ENCODE measurements at places on chromosomes 3 and 15.

DNA sequence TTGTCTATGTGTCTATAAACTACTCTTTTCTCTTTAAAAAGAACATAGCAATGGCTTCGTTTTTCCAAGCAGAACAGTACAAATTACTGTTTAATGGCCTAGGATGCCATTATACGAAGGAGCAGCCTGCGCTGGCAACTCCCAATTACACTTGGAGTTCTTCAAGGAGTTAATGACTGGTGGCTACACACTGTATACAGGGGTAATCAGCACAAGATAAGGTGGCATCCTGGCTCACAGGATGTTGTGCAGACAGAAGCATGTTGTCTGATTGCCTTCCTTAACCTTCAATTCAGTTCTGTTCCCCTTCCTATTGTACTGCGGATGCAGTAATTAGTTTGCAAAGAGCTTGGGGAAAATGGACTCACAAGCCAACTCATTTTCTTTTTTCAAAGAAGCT, 250.7 kb upstream of the ROBO2 start:
- DNase-seq, result no peak

GRCh38 chr15:38254051-38254883, 1.6 kb downstream of the SPRED1 start:
- DNase-seq, result peak; percentile 79

DNA sequence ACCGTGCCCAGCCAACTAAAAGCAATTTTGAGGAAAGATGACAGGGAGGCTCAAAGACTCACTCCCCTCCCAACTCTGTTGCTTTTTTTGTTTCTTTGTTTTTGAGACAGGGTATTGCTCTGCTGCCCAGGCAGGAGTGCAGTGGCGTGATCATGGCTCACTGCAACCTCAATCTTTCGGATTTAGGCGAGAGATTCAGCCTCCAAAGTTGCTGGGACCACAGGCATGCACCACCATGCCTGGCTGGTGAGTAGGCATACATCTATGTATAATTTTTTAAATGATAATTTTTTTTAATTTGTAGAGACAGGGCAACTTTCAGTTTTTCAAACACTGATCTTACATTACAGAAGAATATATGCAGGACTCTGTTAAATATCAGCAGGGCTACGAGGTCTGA, 15.8 kb upstream of the THUMPD3 start:
- no peak for DNase-seq

- DNase-seq, result peak; percentile 95
Observed at GRCh38 chr3:45593708-45594601, 596 bp upstream of the LIMD1 start.

DNA sequence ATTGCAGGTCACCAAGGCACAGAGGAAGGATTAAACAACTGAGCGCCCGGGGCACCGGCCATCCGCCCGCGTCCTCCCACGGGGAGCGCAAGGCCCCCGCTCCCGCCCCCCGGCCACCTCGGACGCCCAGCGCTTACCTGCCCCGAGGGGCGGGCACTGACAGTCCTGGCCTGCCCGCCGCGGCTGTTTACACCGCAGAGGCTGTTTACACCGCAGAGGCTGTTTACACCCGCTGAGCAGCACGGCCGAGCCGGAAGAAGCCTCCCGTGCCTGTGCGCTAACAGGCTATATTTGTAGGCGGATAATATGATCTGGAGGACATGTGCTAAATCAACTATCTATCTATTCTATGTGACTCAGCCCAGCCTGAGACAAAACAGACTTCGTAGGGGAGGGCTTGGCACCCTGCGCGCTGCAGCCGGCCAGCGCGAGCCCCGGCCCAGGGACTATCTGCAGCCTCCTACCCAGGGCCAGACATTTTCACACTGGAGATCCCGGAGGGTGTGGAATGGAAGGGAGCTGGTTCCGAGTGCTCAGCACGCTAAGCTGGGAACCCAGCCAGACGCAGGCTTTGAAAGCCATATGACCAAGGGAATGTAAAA, at the start of gene LRRC2:
Gene LRRC2, minus strand, starts transcription at position 263 of the 602 bp plus-strand sequence. CDS start 14,711 bp downstream, outside the sequence.
- peak; percentile 43 for DNase-seq

DNA sequence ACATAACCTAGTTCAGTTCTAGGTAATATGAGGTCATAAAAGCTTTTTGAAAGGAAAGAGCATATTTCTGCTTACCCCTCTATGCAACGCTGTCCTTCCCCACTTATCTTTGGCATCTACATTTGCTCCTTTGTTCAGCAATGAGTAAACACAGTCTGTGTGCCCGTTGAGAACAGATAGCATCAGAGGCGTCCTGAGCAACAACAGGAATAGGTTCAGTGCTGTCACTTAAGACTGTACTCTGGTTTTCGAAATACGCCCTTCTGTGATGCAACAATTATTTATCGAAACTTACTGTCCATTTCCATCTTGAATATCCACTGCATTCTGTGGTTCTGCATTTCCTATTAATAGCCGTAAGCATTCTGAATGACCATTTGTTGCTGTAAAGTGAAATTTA, 84.4 kb downstream of the BTD start:
- no peak for DNase-seq

GRCh38 chr3:37859908-37860199, 1.8 kb upstream of the CTDSPL start:
- no peak for DNase-seq

DNA sequence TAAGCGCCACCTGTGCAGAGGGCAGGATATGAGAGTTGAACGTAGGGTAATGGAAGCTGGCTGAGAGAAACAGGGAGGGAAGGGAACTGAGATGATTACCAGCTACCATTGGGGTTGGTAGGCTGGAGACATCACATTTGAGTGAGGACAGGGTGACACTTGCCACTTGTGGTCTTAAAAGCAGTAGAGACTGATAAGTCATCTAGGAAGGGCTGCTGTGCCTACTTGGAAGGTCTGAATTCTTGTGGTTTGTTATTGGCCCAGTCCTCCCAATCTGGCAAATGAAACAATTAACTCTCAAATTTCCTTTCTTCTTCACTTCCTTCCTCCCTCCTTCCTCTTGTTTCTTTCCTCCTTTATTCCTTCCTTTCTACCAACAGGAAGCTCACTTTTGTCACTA, 46.8 kb downstream of the COL6A5 start:
- DNase-seq, result no peak

DNA sequence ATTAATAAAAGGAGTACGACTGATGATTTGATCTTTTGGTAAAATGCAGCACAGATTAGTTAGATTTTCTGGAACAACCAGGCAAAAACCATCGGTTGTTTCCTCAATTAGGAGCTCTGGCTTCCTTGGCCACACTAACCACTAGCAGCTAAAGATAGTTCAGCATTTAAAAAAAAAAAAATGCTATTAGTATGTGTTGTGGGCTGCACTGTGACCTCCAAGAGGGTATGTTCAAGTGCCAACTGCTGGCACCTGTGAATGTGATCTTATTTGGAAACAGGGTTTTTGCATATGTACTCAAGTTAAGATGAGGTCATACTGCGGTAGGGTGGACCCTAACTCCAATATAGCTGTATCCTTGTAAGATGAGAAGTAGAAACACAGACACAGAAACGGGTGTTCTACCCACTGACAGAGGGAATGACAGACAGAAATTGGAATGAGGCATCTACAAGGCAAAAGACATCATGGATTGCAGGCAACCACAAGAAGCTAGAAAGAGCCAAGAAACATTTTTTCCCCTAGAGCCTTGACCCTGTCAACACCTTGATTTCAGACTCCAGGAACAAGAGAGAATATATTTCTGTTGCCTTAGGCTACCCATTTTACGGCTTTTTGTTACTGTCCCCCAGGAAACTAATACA, 534.6 kb upstream of the ROBO2 start:
- DNase-seq, result no peak

DNA sequence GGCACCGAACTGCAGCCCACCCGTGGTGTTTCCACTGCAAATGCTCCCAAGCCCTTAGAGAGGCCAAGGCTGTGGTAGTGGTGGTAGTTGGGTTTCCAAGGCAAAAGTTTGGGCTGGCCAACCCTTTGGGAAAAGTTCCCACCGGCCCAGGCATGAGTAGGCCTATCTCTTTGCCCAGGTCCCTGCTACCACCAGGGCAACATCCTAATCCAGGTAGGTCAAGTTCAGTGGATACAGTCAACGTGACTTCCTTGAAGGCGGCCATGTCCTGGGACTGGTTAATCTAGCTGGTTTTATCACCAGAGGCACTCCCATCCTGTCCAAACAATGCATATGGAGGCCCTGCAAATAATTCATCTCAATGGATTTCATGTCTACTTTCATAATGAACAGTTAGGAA, 1.6 kb upstream of the ONECUT1 start:
- DNase-seq, result no peak

- DNase-seq, result no peak
Observed at GRCh38 chr3:48460517-48460902, 14.0 kb downstream of the ATRIP start.

- DNase-seq, result peak; percentile 57
Observed at GRCh38 chr3:152176241-152176640, 92.5 kb upstream of the MBNL1 start.

DNA sequence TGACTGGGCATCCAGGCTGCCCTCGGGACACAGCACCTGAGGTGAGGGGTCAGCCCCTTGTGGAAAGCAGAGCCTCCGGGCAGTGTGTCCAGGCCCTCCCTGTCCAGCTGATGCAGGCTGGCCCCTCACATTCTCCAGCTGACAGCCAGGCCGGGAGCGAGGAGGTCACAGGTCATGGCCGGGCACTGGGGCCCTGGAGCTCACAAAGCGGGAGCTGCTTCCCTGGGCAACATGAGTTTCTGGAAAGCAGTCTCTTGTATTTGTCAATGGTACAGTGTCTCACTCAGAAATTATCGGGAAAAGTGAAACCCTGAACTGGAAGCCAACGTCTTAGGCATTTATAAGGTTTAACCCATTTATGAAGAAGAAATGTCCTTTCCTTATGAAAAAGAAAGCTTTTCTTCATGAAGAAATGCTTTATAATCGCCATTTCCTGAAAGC, 118.5 kb downstream of the OPA1 start:
- DNase-seq, result no peak

DNA sequence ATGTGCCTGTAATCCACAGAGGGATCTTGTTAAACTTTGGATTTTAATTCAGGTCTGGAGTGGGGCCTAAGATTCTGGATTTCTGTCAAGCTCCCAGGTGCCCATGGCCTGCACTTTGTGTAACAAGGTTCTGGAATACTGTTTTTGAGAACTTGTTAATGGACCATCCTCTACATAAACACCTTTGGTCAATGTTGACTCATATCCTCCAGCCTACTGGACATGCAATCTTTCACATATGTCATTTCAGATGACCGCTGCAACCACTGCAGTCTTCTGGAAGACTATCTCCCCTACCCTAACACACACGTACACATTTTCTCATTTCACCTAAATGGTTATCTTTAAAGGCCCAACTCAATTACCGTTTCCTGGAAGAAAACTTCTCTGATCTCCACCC, 302.1 kb upstream of the TPRG1 start:
- DNase-seq, result no peak

- peak; percentile 16 for DNase-seq
Observed at GRCh38 chr15:80010131-80010673, 39.2 kb upstream of the BCL2A1 start.

- peak; percentile 80 for DNase-seq
Observed at GRCh38 chr15:20356444-20356910, 185.1 kb downstream of the GOLGA6L6 start.

DNA sequence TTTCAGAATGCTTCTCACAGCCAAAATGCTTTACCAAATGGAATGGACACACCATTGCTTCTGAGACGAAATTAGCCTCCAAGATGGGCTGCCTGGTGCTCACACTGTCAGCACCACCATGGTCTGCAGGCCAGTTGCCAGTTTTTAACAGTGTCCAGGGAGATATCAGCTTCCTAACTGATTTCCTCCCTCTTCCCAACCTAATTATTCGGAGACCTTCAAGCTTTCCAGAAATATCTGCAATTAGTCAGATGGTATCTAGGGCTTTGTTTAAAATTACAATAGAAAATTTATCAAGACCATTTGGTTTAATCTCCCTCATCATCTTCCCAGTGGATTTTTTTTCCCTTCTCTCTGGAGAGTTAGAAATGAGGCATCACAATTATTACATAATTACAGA, 287.5 kb downstream of the ZPLD1 start:
- DNase-seq, result no peak

GRCh38 chr15:92645051-92645631, 10.4 kb downstream of the FAM174B start:
- DNase-seq, result no peak

DNA sequence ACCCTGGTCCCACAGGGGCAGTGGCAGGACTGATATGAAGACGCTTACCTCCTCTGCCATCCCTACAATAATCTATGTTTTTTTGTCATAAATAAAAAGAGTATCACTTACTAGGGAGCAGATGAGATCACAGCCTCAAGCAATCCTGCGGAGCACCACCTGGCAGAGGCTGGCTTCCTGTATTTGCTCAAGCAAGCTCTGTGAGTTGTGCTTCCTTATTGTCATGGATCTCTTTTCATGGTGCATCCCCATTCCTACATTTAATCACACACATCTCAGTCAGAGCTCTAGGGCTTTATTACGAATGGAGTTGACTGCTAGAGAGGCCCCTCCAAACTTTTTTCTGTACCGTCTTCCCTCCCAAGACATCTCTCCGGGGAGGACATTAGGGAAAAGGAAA, 186.0 kb downstream of the UBE2E2 start:
- peak; percentile 16 for DNase-seq

- DNase-seq, result no peak
Observed at GRCh38 chr3:139062918-139063317, 18.2 kb upstream of the PRR23C start.

DNA sequence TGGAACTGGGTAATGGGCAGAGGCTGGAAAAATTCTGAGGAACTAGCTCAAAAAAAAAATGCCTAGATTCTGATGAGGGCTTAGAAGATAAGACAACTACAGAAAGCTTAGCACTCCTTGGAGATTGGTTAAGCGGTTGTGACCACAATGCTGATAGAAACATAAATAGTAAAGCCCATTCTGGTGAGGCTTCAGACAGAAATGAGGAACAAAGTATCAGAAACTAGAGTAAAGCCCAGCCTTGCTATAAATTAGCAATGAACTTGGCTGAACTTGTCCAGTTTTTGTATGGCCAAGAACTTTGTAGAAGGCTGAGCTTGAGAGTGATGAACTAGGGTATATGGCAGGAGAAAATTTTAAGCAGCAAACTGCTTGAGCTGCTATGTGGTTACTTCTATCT, 25.4 kb downstream of the GOLGB1 start:
- no peak for DNase-seq

DNA sequence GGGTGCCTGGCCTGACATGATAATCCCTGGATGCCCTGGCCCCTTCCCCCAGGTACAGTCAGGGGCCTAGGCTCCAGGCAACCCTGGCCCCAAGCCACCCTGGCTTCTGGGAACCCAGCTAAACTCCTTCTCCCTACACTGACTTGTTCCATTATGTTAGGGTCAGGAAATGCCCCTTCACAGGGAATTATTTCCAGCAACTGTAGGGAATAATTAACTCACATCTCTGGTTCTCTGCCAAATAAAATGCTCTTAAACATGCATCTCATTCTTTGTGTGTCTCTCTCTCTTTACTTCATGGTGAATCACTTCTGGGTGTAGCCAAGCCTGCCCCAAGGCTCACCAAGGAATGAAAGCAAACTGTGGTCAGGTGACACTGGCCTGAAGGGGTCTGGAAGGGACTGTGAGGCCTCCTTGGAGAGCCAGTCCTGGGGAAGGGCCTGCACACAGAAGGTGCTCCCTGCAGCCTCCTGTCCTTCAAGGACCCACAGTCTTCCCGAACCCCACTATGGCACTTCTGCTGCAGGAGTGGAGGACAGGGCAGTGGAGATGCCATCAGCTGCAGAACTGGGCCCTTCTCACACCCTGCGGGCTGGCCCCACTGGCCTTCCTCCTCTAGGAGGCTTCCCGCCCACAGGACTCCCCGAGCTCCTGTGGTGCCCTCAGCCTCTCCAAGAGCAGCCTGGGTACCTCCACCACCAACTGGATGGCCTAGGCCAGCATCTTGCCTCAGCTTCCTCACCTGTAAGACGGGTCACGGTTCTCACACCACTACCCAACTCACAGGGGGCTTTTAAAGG, 17.6 kb downstream of the TKT start:
- DNase-seq, result no peak

All from suppressor macrophage (primary cell).